ENCODE measurements at places on chromosomes 4 and X. TPM values are rescaled to one million over a fixed set of nuclear protein-coding genes. Genes with fewer than 3 reads are reported as not detected.

Gene GAGE12H
- not detected for total RNA-seq

Gene XAGE2
- total RNA-seq: 0.27 TPM

Gene CFAP47
- under 0.01 TPM for total RNA-seq

Gene TASL
- total RNA-seq: 0.75 TPM

Gene CAMK2D
- total RNA-seq: 134 TPM

Gene MAGEB17
- 0.09 TPM for total RNA-seq

Gene CXCL10
- 0.09 TPM for total RNA-seq

Gene TMEM164
- total RNA-seq: 17.9 TPM

Gene CNGA1
- total RNA-seq: 0.35 TPM

Gene RAB28
- total RNA-seq: 13.9 TPM

Gene LEF1
- total RNA-seq: 3.4 TPM

Gene NXF3
- total RNA-seq: not detected

Gene UXT
- total RNA-seq: 118 TPM

Gene SPARCL1
- 314 TPM for total RNA-seq

Gene PPM1K
- total RNA-seq: 22.5 TPM

Gene FGF13
- 66.8 TPM for total RNA-seq

Gene MFSD8
- total RNA-seq: 20.4 TPM

Gene KLHL13
- 47.1 TPM for total RNA-seq

Gene JAKMIP1
- total RNA-seq: not detected

Gene KLHL4
- total RNA-seq: 9.0 TPM

Gene SULT1E1
- 34.8 TPM for total RNA-seq

Gene HTN1
- total RNA-seq: not detected

Gene MND1
- 5.9 TPM for total RNA-seq

Gene MRFAP1L1
- 57.0 TPM for total RNA-seq

Gene PCSK1N
- not detected for total RNA-seq

Gene CTBP1
- total RNA-seq: 81.9 TPM

Gene CT45A2
- not detected for total RNA-seq

Gene PDE6B
- 12.0 TPM for total RNA-seq

Gene RHOXF2
- not detected for total RNA-seq

Gene BBS12
- total RNA-seq: 3.9 TPM

Gene RBMXL3
- total RNA-seq: not detected

Gene GLRA2
- 0.09 TPM for total RNA-seq

Gene F11
- not detected for total RNA-seq

Gene EFHC2
- total RNA-seq: 0.27 TPM

Gene NCAPG
- 13.6 TPM for total RNA-seq

Gene PLK4
- total RNA-seq: 9.2 TPM

Gene CCSER1
- 0.75 TPM for total RNA-seq

Gene PAK3
- total RNA-seq: 8.0 TPM

Gene SMIM10L2A
- 1.6 TPM for total RNA-seq

Gene LDOC1
- total RNA-seq: 6.5 TPM

Gene CT55
- 0.27 TPM for total RNA-seq

Gene IGBP1
- 120 TPM for total RNA-seq

Gene MSANTD1
- 0.89 TPM for total RNA-seq

Gene HERC6
- total RNA-seq: 1.3 TPM

Gene NPNT
- total RNA-seq: 112 TPM

Gene RAB33B
- 9.7 TPM for total RNA-seq
